KBM-7 (cell line): ENCODE measurements at places on chromosomes 2 and 18.

DNA sequence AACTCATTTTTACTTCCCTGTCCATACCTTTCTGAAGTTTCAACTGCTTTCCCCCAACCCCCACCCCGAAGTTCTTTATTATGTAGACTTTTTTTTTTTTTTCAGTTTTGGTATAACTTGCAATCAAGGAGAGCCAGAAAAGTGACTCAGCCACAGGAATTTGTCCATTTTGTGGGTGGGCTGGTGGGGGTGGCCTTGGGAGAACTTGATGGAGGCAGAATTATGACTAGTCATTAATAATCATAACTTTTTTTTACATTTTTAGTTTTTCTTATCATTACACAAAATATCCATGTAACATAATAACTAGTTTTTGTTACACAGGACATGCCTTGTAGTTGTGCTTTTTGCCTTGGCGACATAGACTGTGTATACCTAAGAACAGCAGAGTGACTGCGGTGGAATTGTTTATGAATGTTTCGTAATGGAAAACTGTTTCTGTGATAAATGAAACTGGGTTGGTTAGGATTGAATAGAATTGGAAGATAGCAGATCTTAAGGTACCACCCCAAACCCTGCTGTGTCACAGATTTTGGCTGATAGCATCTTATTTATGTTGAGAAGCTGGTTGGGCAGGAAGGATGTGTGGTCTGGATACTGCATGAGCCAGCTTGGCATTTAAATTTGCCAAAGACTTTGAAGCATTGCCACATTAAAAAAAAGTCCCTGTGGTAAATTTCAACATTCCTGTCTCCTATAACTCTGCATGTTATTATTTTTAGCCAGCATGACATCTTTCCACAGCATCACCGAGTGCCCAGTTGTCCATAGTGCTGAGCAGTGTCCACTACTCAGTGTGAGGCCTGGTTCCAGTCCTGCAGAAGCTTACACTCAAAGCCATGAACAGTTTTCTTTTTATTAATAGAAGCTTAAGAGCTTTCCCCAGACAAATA, 30.7 kb downstream of the LYPD6B start:
- no peak for DNase-seq

DNA sequence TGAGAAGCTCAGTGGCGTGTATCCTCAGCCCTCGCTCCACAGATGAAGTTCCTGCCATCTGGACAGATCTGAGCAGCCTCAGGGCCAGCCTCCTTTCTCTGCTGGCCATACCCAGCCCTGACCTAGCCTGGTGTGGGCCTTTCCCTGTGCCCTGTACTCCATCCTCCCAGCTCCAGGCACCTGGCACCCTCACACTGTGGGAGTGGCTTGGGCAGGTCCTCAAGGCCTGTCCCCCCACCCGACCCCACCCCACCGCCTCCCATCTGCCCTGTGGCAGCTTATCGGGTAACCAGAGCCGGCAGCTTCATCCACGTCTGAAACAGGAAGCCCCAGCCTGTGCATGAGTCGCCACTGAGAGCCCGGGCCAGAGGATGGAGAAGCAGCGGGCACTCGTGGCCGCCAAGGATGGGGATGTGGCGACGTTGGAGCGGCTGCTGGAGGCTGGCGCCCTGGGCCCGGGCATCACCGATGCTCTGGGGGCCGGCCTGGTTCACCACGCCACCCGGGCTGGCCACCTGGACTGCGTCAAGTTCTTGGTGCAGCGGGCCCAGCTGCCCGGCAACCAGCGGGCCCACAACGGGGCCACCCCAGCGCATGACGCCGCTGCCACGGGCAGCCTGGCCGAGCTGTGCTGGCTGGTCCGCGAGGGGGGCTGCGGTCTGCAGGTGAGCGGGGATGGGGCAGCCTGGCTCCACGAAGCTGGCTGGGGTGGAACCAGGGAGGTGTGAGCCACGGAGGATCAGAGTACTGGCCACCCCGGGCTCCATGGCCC, at the start of gene ESPNL:
ESPNL (plus strand) TSS at position 292 of the 772 bp plus-strand sequence; CDS start at position 372, 80 bp downstream.
- no peak for DNase-seq

- no peak for DNase-seq
These were observed 38.9 kb upstream of the SCG2 start for GRCh38 chr2:223641082-223641481.

DNA sequence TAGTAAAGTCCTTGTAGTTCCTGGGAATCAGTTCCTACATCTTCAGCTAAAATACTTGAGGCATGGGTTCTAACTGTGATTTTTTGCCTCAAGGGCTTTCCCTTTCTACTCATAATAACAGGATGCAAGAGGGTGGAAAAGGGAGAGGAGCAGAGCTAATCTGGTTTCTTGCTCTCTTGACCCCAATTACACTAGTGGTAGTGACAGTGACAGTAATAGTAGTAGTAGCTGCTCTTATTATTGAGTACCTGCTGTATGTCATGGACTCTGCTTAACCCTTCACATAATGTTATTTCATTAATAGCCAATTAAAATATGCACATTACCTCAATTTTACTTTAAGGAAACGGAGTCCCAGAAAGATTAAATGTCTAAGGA, 214.8 kb upstream of the HNRNPA3 start:
- DNase-seq: no peak

DNA sequence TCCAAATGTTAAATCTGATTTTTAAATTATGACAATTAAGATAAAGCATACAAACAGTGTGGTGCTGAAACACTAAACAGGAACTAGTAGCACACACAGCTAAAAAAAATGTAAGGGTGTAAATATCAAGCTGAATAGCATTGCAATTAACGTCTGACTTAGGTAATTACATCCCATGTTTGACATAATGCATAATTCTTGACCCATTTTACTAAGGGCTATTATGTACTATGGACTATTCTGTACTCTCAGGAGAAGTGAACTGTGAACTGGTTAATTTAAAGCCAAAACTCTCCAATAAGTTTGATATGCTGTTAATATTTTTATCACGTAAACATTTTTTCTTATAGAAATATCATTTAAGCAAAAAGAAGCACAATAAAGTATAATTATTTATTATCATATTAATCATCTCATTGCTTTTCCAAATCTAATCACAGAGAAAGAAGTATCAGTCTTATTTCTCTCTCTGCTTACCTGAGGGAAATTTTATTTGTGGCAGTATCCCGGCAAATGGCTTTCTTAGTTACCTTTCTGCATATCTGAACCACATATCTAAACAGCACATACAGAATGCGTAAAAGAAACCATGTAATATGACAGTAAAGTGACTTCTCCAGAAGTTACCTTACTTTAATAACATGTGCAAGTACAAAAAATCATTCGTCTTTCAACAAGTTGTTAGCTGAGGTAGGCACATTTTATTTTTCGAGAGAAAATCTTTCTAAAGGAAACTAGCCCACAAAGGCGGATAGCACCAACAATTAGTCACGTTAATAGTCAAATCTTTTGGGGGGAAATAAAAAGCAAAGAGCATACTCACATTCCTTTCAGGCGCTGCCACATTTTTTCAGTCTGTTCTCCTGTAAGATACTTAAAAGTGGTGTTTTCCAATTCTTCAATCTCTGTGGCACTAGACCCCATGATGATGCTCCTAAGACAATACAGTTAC, 94.9 kb upstream of the PDE1A start:
- no peak for DNase-seq

GRCh38 chr2:102181376-102181775, 5.4 kb upstream of the IL1RL2 start:
- DNase-seq: no peak

DNA sequence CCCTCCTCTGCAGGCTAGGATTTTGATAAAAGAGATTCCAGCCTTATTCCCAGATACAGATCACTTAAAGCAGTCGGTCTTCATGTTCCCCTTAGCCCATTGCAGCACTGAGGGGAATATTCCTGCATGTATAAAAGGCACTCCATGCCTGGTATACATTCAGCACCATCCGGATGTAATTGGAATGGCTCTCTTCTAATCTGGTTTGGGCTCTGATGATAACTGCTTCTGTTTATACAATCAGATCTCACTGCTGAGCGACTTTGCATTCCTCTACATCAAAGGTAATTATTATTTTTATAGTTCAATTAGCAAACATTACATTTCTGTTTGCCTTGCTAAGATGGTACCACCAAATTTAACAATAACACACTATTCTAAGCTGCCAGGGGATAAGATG, 746.9 kb upstream of the CELF4 start:
- no peak for DNase-seq

DNA sequence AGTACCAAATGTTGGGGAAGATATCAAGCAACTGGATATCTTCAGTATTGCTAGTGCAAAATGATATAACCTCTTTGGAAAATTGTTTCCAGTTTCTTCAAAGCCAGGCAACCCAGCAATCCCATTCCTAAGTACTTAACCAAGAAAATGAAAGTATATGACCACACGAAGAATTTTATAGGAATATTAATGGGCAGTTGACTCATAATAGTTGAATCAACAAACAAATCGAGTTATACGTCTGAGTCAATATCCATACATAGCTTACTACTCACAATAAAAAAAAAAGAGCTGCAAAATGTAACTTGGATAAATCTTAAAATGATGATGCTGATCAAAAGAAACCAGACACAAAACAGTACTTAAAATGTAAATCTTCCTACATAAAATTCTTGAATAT, 810.4 kb downstream of the METTL4 start:
- DNase-seq: no peak

DNA sequence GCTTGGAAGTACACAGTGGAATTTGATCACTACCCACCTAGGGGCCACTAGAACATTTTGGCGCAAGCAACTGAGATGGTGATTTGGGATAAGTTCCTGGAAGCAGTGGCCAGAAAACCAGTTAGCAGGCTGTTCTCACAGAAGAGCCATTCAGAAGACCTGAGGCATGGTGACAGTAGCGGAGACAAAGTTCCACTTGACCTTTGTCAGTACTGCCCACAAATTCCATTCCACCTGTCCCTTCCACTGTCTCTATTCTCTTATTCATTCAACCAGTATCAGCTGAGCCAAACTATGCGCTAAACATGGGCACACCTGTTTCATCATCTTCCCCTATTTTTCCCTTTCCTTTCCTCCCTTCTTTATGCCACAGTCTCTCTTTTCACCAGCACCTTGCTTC, 59.2 kb upstream of the PPP1CB start:
- DNase-seq: no peak

DNA sequence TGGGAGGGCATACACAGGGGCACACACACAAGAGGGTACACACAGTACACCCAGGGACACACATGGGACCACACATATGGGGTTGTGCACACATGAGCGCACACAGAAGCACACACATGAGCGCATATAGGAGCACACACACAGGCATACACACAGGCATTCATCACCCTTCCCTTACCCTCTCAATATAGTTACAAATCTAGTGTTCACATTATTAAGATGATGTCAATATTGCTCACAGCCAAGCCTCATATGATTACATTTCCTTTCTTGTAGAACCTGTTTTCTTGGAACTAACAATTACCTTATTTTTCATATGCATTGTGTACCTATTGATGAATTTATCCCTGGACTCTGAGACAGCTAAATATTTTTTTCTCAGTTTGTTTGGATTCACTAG, 156.7 kb downstream of the FHOD3 start:
- DNase-seq: no peak

DNA sequence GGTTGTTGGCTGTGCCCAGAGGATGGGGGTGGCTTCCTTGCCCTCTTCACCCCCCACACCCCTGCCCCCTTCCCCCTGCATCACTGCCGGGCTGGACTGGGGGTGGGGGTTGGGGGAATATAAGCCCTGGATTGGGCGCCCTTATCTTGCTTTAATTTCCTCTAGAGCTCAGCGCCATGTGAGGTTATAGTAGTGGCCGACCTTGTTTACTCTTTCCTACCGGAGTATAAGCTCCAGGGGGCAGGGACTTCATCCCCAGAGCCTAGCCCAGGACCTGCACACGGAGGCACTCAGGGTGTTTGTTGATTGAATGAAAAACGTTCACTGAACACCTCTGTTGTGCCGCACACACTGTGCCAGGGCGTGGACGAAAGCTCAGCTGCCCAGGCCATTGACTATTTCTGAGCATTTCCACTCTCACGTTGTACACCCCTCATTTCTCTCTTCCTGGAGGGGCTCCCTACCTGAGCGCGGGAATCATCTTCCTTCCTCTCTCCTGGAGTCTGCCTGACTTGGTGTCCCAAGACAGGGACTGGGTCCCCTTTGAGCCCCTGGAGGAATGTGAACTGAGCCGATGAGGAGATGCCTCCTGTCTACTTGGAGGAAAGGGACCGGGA, 9.3 kb upstream of the SPATA3 start:
- DNase-seq: no peak
